Stimulated activated CD4-positive, alpha-beta T cell treated with anti-CD3 and anti-CD28 coated beads, Interleukin-1b, Interleukin-23, amount 100 ng/mL, for 24 hours (primary cell): ENCODE measurements at places on chromosomes 7 and 10.

GRCh38 chr7:96669812-96670211, 39.8 kb downstream of the SEM1 start:
- DNase-seq, result no peak

DNA sequence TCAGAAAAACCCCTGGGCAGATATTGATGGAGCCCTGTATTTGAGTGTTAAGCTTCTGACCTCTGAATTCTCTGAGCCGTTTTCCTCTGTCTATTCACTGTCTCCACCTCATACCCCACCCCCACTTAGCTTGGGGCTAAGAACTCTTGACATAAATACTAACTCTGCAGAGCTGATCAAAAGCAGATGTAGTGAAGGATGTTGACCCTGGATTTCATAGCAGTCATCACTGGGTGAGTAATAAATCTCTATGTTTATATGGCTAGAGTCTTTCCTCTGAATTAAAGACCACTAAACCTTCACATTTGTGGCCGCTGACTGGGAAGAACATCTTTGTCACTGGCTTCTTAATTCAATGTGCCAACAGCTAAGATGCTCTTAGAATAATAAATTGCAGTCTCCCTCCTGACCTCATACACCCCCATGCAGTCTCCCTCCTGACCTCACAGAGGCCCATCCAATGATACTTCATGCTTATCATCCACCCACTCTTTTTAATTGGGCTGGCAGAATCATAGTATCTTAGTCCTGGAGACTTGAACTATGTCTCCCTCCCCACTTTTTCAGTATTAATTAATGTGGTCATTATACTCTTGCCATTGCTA, 78.0 kb upstream of the MACROH2A2 start:
- DNase-seq, result no peak

GRCh38 chr10:73956476-73957359, 41.2 kb upstream of the VCL start:
- no peak for DNase-seq

- no peak for DNase-seq
Observed at GRCh38 chr7:22879280-22879679, 56.6 kb upstream of the TOMM7 start.

GRCh38 chr7:81852701-81853100, 82.9 kb upstream of the HGF start:
- DNase-seq, result no peak
